ENCODE measurements at places on chromosomes 11 and 22.

DNA sequence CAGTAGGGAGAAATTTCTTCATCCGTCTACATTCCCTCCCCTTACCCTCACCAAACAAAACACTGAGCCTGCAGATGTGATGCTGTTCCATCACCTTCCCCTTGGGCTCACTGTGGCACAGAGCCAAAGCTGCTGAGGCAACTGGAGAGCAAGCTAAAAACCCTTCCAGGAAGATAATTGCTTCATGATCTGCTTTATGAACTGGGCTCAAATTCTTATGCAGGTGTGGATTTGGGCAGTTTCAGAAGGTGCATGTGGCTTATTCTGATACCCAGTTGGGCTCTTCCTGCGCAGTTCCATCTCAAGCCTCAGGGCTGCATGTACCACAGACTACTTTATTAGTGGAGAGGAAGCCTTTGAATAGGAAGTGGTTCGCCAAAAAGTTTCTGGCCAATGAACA lies 58.3 kb downstream of the AAMDC start:
- DNase-seq: no peak

- peak; percentile 30 for DNase-seq
Observed at GRCh38 chr11:93196816-93197379, 893 bp downstream of the SLC36A4 start.

DNA sequence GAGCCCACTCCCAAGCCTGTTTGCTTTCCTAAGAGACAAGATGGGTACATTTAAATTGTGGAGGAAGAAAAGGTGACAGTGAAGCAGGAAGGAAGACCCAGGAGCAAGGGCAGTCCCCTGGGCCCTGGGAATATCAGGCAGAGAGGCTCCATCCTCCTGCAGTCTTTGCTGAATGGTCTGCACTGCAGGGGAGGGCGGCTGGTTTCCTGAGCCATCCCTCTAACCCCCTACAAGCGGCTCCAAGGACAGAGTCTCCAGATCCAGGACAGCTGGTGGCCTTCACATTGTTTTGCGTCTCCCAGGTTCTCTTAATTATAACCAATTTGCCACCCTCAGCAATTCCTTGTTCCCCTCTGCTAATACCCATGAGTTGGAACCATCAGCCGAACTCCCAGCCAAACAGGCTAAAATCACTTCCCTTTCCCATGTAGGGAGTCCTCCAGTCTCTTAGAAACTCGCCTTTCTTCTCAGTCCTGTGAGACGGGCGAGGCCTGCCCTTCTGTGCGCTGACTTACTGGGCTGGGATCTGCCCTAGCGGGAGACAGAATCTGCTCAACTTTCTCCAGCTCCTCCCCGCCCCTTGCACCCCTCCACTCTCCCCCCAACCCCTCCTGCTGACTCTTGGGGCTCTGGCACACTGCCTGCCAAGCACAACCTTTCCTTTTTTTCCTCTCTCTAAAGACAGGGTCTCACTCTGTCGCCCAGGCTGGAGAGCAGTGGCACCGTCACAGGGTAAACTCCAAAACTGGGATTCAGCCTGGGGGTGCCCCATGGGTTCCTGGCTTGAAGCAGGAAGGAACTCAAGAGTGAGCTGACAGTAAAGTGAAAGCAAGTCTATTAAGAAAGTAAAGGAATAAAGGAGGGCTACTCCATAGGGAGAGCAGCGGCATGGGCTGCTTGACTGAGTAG lies 53.4 kb upstream of the EMID1 start:
- DNase-seq: no peak

DNA sequence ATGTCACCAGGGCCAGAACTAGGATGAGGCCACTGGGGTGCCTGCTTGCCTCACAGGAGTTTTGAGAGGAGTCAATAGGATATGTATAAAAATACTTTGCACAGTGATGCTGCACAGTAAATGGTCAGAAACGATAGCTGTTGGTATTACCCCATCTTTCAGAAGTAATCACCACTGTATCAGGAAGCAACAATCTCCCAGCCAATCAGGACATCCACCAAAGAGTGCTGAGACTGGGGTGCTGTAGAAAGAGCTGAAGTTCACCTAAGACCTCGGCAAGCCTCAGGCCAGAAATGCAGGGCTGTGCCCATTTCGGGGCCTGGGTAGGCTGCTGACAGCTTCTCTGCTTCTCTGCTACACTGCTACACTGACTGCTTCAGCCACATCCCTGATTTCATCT lies 17.4 kb downstream of the LMO2 start:
- no peak for DNase-seq

DNA sequence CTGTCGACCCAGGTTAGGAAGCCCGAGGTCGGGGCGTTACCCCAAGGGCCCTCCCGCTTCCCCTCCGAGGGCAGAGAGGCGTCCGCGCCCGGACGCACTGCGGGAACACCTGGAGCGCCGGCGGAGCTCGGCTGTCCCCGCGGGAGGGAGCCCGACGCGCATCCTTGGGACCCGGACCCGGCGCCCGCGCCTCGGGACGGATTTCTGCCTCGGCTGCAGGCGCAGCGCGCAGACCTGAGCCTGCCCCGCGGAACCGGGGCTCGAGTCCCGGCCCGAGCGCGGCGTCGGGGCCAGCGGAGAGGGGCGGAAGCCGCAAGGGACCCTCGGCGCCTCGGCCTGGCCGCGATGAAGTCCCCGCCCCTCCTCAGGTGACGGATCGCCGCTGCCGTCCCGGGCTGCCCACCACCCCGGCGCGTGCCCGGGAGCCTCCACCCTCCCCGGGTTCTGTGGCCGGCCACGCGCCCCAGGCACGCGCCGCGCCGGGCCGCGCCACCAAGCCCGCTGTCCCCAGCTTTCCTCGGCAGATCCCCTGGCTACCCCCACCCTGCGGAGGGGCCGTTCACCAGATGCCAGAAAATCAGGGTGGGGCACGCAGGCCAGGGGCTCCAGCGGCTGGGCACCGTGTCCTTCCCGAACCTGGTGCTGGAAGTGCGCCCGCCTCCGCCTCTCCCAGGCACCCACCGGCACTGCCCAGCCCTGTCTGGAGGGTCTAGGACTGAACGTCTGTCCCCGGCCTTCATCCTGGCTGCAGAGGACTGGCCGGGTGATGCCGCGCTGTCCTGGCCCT lies 410 bp downstream of the GLB1L3 start:
- no peak for DNase-seq

DNA sequence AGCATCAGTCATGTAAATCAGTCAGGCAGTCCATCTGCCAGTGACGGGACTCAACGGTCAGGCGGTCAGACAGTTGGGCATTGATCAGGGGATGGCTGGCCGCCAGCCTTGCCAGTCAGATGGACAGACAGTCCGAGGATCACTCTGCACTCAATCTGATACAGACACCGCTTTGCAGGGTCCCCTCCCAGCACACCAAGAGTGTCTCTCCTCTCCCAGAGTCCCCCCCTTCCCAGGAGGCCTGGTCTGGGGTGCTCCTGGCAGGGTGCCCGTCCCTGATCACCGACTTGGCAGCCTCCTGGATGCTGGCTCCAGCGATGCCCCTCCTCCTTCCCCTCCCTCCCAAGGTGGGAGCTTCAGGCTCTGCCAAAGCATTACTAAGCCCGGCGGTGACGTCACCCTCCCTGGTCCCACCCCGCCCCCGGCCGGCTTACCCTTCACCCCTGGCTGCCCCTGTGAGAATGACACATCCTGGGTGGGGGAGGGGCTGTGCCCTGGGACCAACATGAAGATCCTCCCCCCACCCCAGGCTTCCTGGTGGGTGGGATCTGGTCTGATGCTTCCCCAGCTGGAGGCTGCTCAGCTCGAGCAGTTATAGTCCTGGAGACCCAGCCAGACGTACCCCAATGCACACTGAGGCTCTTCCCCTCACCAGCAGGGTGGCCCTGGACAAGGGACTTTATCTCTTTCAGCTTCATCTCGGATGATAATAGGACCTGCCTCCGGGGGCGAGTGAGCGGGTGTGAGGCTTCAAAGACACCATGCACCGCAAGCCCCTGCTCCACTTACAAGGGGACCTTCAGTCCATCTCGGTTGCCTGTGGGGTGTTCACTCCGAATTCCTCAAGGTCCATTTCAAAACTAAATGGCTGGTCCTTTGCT lies 69.2 kb downstream of the CD82 start:
- DNase-seq: peak; percentile 39

- DNase-seq: no peak
Observed at GRCh38 chr11:122843281-122844141, 5.2 kb downstream of the CRTAM start.

DNA sequence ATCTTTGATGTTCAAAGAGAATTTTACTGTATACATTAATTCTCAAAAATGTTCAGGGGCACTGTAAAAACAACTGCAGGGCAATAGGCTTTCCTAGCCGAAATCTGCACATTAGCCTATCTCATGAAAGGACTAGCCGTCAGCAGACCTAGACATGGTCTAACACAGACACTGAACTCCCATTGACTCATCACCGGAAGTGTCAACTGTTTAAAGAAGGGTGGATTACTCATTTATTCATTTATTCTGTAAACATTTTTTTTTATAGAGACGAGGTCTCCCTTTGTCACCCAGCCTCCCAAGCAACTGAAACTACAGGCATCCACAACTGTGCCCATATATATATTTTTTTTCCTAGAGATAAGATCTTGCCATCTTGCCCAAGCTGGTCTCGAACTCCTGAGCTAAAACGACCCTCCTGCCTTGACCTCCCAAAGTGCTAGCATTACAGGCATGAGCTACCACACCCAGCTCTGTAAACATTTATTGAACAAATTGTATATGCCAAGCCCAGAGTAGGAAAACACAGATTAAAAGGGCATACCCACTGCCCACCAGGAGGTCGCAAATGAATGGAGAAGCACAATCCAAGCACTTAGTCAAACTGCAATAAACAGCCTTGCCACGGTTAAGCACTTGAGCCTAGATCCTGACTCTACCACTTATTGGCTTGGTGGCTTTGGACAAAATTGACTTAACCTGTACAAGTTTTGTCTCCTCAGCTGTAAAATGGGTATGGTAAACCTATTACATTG lies 26.6 kb downstream of the RAB30 start:
- DNase-seq: peak; percentile 95

DNA sequence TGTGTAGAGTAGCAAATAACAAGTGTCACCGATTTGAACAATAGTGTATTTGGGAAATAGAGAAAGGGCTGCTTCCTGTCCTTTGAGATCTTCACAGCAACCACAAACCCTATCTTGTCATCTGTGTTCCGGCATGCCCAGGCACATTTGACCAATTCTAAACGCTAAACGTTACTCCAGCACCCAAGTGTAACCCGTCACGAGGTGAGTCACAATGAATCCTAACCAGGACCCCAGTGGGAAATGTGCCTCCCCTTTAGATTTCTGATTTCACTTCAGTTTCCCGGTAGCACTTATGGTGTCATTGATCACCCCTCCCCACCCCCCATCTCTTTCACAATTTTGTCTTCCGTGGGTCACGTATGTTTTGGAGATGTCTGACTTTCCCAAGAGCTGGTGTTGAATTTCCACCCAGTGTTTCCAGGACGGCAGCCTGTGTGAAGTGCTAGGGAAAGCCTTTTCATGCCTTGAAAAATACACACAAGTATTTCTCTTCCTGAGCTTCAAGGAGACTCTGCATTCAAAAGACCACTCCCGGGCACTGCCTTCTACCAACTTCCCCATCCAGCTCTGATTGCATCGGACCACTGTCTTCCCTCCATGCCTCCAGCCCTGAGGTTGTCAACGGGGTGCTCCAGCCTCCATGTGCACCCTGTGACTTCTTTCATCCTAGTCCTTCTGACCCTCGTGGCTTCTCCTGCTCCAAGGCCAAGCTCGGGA lies 10.5 kb upstream of the C11orf24 start:
- DNase-seq: no peak

GRCh38 chr11:66495401-66495854 lies 15.0 kb upstream of the BBS1 start:
- DNase-seq: peak; percentile 21

- DNase-seq: no peak
Observed at GRCh38 chr11:27353593-27354358, 9.2 kb downstream of the CCDC34 start.

DNA sequence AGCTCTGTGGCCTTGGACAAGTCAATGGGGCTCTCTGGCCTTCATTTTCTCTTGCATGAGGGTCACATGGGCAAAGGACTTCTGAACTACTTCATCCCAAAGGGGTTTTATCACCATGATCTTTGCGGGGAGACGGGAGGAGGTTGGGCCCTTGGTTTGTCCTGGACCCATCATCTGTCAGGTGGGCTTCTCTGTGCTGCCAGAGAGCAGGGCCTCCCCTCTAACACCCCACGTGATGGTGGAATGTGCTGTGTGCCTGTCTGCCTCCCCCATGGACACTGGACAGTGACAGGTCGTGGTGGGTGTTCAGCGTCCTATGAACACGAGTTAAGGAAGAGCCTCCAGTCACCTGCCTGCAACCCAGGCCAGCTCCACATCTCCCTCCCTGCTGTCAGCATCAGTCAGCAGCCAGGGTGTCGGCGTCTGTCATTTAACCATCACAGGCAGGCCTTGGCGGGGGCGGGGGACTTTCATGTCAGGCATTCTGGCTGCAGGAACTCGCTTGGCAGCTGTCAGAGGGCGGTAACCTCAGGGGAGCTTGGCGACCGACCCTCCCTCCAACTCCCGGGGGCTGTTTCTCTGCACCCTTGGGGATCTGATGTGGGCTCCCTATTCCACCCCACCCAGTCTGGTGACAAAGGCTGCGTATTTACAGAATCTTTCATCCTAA lies 2.6 kb upstream of the SUN2 start:
- no peak for DNase-seq

GRCh38 chr11:14645015-14645912 lies 1.7 kb downstream of the PDE3B start:
- no peak for DNase-seq

GRCh38 chr11:47551086-47551485 lies 1.8 kb downstream of the CELF1 start:
- peak; percentile 45 for DNase-seq

GRCh38 chr22:31162015-31162765 lies 2.2 kb downstream of the RNF185 start:
- no peak for DNase-seq

- no peak for DNase-seq
Observed at GRCh38 chr11:116505298-116506262, 267.2 kb downstream of the BUD13 start.

DNA sequence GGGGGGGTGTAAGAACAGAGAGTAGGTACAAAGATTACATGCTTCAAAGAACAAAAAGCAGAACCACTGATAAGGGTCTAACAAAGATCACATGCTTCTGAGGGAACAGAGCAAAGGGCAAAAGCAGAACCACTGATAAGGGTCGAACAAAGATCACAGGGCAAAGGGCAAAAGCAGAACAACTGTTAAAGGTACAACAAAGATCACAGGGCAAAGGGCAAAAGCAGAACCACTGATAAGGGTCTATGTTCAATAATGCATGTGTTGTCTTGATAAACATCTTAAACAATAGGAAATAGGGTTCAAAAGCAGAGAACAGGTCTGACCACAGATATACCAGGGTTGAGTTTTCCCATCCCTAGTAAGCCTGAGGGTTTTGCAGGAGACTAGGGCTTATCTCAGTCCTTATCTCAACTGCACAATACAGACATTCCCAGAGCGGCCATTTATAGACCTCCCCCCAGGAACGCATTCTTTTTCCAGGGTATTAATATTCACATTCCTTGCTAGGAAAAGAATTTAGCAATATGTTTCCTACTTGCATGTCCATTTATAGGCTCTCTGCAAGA lies 81.9 kb upstream of the PGR start:
- DNase-seq: no peak

- no peak for DNase-seq
Observed at GRCh38 chr22:22344430-22344829, 99.8 kb downstream of the VPREB1 start.
